ENCODE measurements at places on chromosomes 1 and 21.

- no peak for DNase-seq
Observed at GRCh38 chr1:213531369-213532310, 456.1 kb upstream of the PROX1 start.

GRCh38 chr1:37484325-37485051, 10.1 kb downstream of the ZC3H12A start:
- no peak for DNase-seq

DNA sequence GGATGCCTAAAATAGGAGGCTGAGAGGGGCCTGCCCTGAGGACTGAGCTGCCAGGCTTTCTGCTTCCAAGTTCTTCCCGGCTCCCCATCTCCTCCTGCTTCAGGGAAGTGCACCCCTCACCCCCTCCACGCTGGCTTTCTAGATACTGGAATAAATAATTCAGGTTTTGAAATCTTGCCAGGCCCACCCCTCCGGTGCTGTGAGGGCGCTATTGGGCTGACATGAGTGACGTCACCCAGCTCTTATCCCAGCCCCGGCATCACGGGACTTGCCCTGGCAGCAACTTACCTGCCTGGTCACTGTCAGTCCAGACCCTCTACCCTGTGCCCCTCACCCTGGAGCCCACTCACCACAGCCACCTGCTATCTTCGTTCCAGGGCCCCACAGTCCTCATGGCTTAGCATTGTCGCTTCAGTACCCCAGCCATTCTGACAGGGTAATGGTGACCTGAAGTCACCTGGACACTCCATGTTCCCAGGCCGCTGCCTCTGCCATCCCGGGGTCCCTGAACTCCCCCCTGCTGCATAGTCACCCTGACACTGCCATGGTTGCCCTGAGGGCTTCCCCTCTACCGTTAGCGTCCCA, 819 bp upstream of the GPR3 start:
- DNase-seq: no peak

DNA sequence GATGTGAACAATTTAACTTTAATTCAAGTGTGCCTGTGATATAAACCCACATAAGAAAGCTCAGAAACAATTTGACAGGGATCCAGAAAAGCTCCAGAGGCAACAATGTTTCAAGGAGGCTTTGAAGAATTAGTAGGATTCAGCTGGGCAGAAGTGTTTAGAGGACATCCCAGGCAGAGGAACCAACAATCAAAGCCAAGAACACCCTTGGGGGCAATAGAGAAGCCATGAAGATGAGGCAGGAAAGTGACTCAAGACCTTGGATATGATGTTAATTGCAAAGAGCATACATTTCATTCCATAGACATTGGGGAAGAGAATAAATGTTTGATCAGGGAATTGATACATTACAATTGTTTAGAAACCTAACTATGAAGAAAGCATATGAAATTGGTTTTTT, 280.3 kb downstream of the LTN1 start:
- DNase-seq: no peak

- DNase-seq: no peak
Observed at GRCh38 chr1:21950734-21951133, 13.6 kb upstream of the HSPG2 start.

DNA sequence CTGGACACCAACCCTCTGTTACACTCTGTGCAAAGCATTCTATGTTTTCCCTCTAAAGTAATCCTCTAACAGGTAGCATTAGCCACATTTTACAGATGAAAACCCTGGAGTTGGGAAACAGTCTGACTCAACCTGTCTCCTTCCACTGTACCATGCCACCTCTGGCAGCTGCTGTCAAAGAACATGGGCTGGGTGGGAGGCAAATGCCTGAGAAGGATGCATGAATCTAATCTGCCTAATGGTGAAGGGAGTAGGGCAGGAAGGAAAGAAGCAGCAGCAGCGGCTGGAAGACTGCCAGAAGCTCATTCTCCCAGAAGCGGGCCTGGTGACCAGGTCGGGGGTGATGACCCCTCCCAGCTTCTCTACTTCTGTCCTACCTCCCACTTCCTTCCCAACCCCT, 21.7 kb downstream of the LRRC71 start:
- DNase-seq: no peak

DNA sequence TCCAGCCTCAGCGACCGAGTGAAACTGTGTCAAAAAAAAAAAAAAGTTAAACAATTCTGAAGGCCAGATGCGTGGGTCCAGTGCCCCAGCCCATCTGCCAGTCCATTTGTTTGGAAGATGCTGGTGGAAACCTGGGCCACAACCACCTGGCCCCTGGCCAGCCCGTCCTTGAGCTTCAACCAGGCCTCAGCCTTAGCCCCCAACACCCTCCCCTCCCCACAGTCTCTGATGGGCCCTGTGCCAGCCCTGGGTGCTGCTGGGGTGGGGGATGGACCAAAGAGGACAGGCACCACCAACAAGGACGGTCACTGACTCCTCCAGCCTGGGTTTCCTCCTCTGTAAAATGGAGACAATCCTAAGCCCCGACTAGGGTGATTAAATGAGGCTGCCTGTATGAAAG, 19.6 kb upstream of the PLEKHG5 start:
- DNase-seq: no peak

GRCh38 chr1:50666849-50667248, 243.6 kb upstream of the DMRTA2 start:
- no peak for DNase-seq

DNA sequence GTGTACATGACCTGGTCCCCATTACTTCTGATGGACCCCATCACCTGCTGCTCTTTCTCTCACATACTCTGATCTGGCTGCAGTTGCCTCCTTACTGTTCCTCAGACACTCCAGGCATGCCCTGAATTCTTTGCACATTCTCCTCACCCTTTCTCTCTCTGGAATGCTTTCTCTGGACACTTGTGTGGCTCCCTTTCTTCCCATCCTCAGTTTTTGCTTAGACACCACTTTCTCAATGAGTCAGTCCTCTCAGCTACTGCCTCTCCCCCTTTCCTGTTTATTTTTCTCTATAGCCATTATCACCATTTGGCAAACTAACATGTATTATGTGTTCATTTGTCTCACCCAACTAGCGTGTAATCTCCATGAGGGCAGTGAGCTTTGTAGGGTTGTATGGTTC, 28.1 kb downstream of the PLXNA2 start:
- DNase-seq: no peak

- no peak for DNase-seq
Observed at GRCh38 chr1:186849271-186849671, 20.5 kb downstream of the PLA2G4A start.

GRCh38 chr1:53172426-53173128, 24.0 kb upstream of the CPT2 start:
- no peak for DNase-seq

GRCh38 chr1:36349241-36349671, 25.8 kb upstream of the EVA1B start:
- DNase-seq: no peak

DNA sequence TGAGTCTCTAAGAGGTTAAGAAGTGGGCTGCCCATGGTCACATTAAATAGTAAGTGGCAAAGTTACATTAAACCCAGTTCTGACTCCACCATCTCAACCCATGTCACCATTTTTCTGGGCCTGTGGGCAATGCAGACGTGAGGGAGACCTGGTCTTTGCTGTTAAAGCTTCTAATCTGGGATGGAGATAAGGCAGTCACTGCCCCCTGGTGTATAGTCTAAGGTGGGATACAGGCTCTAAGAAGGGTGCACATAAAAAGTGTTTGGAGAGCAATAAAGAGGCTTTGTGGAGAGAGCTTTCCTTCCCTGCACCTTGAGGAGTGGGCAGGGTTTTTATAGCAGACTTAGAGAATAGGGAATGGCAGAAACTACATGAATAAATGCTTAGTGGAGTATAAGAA, 141.3 kb downstream of the ROR1 start:
- DNase-seq: no peak

DNA sequence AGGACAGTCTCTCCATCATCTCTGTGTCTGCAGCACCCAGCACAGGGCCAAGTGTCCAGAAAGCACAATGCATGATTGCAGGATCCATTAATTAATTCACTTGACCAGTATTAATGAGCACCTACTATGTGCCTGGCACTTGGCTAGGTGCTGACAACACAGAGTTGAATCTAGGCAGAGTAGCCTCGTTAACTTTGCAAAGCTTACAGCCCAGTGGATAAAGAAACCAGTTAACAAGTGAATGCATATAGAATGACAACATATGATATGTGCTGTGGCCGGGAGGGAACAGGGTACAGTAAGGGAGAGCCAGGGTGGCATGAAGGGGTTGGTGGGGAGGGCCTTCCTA, 10.9 kb downstream of the SLC1A7 start:
- no peak for DNase-seq

- no peak for DNase-seq
Observed at GRCh38 chr1:201468501-201468843, 516 bp downstream of the PHLDA3 start.

GRCh38 chr1:51627672-51628071, 10.8 kb downstream of the OSBPL9 start:
- DNase-seq: no peak

DNA sequence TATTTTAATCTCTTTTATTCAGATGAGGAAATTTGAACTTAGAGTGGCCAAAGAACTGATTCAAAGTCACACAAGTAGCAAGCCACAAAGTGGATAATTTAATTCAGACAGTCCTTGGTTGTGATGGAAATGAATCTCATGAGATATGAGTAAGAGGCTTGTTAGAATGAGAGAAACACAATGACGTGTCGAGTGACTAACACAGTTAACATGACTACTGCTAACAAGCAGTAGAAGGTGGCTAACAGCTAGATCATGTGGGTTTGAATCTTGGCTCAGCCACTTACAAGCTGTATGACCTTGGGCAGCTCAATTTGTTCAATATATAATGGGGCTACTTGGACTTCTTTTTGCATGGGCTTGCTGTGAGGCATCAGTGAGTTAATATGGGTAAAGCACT, 104.5 kb upstream of the LMO4 start:
- DNase-seq: no peak

DNA sequence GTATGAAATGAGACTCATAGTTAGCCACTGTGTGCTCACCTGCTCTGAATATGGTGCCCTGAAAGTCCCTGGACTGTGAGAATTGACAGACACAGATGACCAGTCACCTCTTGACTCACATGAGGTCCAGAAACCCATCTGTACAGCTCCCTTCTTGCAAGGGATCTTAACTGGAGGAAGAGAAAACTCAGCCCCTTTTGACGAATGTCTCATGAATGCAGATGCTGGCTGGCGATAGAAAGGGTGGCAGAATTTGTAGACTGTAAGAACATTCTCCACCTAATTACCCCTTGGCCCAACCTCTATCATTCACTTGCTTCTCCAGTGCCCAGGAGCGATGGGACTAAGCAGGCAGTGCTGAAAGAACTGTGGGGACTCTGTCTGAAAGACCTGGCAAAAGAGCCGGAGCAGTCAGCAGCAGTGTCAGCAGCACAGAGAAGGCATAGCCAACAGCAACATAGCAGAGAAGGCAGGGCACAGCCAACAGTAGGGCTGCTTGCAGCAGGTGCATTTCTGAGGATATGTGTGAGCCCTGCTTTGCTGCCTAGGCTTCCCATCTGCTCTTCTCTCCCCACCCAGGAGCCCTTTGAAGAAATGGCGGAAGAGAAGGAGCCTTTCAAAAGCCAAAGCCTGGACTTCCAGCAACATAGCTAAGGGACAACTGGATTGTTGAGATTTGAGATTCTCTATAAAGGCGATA, 25.8 kb upstream of the IFNGR2 start:
- no peak for DNase-seq

- no peak for DNase-seq
Observed at GRCh38 chr1:115755456-115756370, 12.8 kb downstream of the CASQ2 start.

- DNase-seq: no peak
Observed at GRCh38 chr1:38715415-38715814, 144.2 kb downstream of the RRAGC start.

GRCh38 chr1:212645546-212646543, 37.3 kb downstream of the ATF3 start:
- DNase-seq: no peak

DNA sequence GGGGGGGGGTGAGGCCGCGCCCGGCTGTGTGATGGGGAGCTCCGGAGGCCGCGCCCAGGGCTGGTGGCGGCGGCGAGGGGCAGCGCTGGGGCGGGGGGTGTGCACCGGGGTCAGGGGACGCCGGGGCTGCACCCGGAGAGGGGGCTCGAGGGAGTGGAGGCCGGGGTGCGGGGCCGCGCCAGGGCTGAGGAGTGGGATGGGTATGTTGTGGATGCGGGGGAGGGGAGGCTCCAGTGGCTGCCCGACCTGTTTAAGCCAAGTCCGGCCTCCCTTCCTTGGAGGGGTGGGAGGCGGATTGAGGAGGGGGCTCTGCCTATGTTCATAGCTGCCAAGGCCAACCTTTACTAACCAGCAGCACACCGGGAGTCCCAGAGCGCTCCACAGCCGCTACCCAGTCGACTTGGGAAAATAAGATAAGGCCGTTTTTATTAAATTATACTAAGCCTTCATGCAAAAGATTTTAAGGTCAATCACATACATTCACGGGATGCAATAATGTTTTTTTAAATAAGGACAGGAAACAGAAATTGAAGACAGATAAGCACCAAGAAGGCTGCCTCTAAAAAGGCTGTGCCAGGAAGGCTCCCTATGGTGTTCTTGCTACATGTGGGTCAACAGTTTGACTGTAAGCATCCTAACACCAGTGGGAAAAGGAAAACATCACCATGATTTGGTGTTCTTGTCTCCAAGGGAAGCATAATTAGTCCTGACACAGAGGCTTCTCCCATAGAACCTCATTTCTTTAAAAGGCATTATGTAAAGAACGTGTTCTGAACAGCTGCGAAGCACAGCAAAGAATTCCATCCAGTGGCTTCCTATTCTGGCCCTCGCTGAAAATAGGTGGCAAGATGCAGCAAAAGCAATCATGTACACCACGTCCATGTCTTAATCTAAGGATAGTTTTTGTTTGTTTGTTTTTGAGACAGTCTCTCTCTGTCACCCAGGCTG, 626 bp upstream of the HLCS start:
- DNase-seq: no peak

DNA sequence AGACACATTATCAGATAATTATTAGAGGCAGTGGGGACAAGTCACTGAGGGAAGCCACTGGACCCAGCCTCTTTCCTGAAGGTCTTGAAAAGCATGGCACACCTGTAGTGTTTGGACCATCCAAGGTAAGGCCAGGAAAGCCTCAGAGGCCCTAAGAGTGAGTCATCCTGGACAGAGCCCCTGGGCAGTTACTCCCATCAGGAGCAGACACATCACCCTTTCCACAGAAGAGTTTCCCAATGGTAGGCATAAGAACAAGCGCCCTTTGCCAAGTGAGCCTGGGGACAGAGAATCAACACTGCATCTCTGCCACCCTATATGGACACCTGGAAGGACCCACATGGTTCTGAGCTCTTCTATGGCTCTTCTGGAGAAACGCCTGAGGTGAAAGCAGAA, 136.0 kb downstream of the PLXNA2 start:
- DNase-seq: no peak

DNA sequence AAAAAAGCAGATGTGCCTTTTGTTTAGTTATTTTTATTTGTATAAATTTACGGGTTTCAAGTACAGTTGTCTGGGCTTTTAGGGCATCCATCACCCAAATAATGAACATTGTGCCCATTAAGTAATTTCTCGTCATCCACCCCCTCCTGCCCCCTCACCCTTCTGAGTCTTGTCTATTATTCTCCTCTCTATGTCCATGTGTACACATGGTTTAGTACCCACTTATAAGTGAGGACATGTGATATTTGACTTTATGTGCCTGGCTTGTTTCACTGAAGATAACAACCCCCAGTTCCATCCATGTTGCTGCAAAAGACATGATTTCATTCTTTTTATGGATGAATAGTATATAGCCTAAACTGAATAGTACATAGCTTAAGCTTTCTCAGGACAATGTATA, 189.2 kb downstream of the ZP4 start:
- no peak for DNase-seq

Measured in central memory CD4-positive, alpha-beta T cell (primary cell).